ENCODE measurements at places on chromosomes 16 and 17.
A peak's percentile ranks its signal among the peaks of the same experiment; 100 is the strongest.

DNA sequence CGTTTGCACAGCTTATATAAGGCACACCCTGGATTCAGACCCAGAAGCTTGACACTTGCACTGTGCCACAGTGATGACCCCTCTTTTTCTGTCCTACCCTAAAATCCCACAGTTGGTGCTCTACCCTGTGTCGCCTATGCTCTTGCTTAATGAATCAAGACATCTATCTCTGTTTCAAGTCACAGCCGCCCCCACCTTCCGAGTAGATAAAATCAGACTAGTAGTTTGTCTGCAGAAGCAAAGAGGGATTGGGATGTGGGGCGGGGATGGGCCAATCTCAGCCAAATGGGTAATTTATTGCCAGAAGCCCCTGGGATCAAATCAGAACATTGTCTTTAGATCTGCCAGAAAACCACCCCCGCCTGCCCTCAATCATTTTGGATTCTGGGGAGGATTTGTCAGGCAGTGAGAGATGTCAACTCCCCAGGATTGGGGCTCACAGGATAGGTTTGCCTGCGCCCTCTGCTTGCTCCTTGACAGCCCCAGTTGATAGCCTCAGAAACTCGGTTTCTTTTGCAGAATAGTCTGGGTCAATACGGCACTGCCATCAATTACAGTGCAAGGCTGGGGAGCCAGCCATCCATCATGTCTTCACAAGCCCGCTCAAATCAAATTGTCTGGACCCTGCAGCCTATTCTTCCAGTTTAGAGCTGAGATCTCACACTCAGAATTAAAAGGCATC is 520.8 kb downstream of the GRIN2A start:
- no peak for DNase-seq

DNA sequence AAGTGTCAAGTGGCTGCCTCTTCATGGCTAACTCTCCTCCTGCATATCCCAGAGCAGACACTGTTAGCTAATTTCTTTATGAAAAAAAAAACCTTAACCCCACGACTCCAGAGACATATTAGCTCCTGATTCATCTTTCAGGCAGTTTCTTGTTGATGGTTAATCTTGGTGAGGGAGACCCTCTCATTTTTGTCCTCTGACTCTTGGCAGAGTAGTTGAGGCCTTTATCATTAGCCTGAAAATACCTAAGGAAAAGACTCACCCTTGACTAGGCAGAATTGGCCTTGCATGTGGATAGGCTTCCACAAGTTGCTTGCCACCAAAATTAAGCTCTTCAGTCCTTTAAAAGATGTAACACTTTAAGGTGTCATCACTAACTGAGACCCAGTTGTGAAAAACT is 4.0 kb downstream of the CRYBA1 start:
- no peak for DNase-seq

DNA sequence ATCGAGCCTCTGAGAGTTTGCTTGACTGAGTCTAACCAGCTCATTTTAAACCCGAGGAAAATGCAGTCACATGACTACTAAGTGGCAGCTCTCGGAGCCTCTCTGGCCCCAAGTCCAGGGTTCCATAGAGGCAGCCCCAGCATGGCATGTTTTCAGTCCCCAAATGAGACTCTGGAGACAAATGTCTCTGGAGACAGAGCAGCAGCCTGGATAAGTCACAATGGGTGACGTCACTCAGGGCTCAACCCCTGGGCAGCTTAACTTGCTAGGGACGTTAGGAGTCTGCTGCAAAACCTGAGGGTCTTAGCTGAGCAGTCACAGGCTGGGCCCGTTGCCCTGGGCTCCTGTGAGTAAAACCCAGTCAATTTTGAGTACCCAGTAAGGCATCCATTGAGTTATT is 6.9 kb upstream of the STH start:
- no peak for DNase-seq

- DNase-seq = no peak
Measured at GRCh38 chr17:30333503-30334360, at the start of gene TMIGD1. TSS of gene TMIGD1 (minus strand) at chr17:30334057. CDS start at chr17:30332133, 1,924 bp downstream.

DNA sequence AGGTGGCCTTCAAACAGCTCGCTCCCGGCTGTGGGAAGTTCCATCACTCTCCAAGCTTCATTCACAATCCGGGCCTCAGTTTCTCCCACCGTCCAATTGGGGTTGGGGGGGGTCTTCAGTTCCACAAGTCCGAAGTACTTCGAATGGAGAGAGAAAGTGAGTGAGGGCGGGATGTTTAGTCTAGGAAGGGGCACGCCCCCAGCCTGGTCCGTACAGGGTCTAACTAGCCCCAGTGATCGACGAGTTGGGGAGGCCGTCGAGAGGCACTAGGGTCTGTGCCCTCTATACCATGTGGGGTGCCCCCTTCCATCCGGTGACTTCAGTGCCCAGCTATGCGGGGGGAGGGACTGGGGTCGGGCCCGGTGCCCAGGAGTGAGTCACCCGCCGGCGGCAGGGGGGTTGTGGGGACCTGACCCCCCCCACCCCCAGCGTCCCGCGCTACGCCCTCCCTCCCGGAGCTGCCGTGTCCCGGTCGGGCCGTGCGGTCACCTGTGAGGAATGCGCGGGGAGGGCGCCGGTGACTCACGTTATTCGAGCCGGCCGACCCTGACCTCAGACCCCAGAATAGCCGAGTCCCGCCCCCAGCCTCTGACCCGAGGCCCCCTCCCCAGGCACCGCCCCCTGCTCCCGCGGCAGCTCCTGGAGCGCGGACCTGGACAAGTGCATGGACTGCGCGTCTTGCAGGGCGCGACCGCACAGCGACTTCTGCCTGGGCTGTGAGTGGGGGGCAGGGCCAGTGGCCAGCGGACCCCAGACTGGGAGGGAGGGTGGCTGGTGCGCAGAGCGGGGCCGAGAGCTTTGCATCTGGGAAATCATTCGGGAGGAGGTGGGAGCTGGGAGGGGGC is 658 bp downstream of the TNFRSF12A start:
- DNase-seq = peak; percentile 63
